ENCODE measurements at places on chromosomes 2 and 18.

DNA sequence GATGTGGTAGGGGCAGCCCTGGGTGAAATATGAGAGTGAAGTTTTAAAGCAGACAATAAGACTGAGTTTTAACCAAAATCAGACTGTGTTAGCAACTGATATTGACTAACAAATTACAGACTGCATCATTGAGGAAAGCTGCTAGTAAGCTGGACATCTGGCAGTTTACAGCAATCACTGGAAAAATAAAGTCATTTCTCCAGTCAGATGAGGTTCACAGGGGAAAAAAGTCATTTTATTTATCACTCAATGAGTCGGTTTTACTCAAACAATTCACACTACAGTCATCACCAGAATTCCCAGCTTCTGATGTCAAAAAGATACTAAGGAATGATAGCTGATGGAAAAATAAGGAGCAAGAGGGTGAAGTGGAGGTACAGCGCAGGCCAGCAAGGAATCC, 10.5 kb upstream of the TMEM177 start:
- no peak for DNase-seq

DNA sequence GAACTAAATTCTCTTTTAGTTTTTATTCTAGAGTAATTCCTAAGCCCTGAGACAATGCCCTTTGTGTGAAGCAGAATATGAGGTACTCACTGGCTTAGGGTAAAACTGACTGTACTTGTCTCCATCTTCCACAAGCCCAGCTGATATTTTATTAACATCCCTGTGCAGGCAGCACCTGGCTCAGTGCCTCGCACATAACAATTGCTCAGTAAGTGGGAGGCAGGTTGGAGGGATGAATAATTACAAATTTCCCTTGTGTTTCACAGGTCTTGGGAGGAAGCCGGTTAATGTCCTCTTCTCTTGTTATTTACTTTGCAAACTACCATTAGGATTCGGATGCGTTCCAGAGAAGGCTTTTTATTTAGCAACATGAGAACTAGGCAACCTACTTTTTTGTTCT, 249.8 kb upstream of the FSHR start:
- DNase-seq: no peak

- DNase-seq: no peak
Observed at GRCh38 chr2:151762694-151763093, 28.4 kb upstream of the NEB start.

- DNase-seq: no peak
Observed at GRCh38 chr2:64939332-64939917, 49.8 kb upstream of the SLC1A4 start.

GRCh38 chr18:11741505-11742145, 52.6 kb downstream of the GNAL start:
- DNase-seq: no peak

DNA sequence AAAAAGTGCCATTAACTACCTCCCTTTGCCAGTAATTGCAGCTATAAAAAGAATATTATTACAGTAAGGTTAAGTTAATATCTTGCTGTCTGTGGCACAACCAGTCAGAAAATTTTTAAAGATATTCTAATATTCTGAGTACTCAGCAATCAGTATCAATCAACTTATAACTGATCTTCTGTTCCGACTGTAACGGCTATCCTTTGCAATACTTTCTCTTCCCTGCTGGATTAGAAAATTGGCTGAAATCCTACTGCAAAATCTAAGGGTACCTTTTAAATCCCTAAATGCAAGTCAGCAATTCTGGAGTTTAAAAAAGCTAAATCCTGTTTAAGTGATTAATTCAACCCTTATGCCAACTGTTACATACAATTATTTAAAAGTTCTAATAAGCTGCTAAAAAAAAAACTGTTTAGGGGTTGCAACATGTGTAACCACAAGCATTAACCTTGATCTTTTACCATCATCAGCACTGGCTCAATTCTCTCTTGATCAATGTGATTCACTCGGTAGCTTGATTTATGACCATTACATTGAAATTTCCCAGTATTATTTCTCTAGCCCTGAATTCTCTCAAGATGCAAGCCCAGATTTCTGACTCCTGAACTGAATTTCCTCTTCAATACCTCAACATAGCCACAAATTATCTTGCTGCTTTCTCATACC, 20.5 kb downstream of the GAREM1 start:
- DNase-seq: no peak

DNA sequence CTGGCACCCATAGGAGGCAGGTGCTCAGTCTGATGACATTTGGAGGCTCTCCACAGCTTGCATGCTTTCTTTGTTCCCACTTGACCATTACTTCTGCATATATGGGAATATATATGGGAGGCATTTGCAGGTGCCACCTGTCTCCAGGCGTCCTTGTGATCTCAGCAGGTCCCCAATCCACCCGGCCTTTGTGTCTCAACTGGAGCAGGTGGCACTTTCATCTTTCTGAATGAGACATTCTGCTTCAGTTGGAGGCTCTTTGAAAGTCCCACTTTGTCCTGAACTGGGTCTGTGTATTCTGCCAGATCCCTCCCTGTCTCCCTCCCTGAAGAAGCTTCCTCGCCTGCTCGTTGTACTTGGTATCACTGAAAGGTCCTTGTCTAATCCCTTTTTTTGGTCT, 318.1 kb upstream of the EPAS1 start:
- DNase-seq: no peak

DNA sequence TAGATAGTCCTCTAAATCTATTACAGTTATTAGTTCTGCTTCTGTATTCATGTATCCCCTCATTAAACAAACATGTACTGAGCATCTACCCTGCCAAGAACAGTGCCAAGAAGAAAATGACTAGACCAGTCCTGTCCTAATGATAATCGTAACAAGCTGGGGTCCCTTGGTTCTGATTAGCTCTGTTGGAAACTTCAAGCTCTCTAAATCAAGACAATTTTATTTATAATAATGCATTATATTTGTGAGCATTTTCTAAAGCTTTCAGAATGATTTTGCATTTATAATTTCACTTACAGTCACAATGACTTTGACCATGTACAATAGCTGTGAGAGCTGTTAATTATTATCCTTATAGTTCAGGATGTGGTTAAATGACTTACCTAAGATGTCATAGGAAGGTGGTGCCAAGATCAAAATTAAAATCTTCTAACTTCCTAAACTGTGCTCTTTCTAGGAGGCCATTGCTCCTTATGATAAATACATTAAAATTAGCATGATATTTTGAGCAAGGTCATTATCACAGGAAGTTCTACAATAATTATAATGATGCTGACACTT, 336.5 kb upstream of the SLC39A10 start:
- DNase-seq: peak; percentile 48

DNA sequence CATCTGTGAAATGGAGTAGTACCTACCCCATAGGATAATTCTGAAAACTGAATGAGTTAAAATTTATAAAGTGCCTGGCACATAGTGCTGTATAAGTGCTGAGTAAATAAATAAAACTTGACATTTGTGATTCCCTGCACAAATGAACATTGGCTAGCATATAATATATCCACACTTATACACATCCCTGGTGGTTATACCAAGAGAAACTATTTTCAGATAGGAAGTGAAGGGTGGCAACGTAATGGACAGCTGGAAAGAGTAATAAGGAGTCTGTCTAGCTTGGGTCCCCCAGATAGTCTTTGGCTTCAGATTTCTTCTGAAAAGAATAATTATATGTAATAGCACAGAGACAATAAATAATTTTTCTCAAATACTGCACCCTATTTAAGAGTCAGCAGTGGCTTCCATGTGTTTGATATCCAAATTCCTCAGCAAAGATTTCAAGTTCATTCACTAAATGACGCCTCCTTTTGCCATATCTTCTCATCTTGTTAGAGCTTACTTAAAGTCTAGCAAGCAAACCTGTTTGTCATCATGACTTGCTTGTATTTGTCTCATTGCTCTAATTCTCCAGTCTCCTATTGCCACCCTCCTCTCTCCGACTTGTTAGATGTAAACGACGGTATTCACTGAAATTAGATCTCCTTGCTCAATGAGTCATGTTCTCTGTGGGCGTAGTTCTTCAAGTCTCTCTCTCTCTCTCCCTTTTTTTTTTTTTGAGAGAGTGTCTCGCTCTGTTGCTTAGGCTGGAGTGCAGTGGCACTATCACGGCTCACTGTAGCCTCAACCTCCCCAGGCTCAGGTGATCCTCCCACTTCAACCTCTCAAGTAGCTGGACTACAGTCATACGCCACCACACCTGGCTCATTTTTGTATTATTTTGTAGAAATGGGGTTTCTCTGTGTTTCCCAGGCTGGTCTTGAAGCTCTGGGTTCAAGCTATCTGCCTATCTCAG, 8.7 kb upstream of the ADGRF3 start:
- peak; percentile 98 for DNase-seq

DNA sequence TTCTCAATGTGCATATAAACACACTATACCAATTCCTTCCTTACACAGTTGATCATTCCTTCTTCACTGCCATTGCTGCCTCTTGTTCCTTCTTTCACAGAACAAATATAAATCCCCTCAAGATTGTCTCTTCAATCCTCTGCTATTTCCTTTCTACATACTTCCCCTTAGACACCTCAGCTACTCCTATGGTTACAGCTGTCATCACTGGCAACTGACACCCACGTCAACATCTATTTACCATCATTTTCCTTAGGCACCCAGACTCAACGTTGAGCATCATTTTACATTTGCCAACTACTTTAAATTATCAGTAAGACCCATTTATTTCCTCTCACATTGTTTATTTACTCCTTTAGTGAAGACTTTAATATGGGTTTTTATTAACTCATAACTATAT, 488.8 kb upstream of the FSHR start:
- DNase-seq: no peak

GRCh38 chr2:100238471-100238870, 83.8 kb downstream of the LONRF2 start:
- DNase-seq: no peak

DNA sequence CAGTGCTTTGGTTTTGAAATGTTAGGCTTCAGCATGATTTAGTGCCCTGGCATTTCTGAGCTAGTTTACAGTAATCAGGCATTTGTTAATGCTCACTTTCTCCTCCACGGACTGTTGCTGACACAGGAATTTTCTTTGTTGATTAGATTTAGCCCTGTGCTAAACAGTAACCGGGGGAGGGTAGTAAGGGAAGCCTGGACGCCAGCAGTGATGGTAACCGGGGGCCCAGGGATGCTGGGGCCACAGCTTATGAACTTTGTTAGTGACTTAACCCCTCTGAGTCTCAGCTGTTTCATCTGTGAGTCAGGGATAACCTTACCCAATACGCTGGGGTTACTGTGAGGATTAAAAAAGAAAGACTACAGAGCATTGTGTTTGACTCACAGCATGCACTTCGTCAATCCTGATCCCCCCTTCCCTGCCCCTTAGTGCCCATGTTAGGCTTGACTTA, 33.5 kb downstream of the KLHL29 start:
- peak; percentile 48 for DNase-seq

DNA sequence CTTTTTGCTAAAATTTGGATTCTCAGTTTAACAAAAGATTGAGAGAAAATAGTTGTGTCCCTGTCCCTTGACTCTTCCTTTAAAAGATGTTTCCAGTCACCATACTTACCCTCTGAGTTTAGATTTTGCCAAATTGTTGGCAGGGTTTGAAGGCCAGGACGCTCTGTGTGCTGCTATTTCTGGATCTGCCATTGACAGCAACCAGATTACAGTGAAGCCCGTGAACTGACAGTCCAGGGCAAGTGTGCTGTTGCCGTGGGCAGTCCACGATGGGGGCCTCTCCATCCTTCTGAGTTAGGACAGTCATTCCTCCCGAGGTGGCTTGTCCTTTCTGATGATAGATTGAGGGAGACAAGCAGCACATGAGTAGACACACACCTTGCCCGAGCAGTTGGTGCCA, 89.9 kb downstream of the PTPRM start:
- DNase-seq: no peak

DNA sequence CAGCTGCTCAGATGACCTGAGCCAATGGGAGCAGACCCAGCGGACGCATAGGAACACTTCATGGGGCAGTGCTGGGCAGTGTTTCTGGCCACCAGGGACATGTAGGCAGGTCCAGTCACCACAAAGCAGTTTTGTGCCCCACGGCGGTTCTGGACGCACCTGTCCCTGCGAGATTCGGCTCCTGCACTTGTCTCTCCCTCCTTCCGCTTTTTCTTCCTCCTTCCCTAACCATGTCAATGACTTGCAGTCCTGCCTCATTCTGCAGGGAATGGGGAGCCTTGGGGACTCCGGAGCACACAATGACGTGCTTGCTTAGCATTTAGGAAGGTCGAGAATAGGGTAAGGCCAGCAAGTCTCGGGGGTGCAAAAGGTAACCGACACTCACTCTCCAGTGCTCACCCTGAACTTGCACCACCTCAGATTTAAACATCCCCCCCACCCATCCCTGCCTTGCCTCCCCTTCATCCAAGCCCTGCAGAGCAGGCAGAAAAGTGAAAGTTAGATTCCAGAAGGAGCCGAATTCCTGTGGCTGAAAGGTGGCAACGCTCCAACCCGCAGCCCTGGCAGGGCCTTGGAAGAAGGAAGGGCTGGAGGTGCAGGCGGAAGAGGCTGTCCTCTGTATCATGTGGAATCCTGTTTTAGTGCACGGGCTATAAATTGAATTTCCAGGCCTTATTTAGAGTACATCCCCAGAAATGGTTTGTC, 40.5 kb upstream of the ATG16L1 start:
- DNase-seq: peak; percentile 70

All from kidney epithelial cell (primary cell).